ENCODE measurements at places on chromosomes 7 and 10.

GRCh38 chr7:106277976-106278375, 6.8 kb downstream of the NAMPT start:
- DNase-seq, result no peak

DNA sequence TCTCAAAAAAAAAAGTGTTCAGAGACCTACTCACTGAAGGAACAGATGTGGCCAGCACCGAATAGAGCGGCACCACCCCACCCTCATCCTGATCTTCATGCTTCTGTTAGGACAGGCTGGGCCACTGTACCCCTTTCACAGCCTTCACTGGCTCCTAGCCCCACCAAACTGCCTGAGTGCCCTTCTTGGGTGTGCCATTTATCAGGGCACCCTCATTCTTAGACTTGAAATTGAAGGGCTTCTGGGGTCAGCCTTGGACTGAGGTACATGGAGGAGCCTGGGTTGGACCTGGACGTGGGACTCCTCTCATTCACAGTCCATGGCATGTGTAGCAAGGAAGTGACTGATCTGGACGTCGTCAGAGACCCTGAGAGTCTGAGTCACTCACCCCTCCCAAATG, 190.3 kb downstream of the COBL start:
- no peak for DNase-seq

DNA sequence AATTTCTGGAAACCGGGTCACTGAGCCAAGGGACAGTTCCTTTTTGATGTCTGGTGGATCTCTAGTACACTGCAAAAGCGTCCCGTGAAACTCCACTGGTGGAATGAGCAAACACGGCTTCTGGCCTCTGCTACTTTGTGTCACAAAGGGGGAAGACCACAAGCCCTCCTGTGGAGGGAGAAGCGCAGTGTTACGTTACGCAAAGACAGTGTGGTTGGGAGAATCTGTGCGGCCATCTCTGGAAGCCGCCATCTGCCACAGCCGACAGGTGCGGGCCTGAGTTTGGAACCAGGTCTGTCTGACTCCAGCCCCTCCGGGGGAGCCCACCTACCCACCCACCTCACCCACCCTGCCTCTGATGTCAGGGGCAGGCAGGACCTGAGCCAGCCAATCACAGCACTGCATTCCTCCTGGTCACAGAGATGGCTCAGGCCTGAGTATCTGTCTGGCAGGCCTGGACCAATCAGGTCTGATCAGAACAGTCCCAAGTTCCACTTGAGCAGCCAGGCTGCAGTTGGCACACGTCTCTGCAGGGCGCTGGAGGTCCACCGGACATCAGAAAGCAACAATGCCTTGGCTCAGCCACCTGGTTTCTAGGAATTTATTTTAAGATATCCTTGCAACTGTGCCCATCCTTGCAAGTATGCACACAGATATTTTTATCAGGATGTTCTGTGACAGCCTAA, 3.0 kb upstream of the CYP2W1 start:
- DNase-seq, result no peak

GRCh38 chr10:31058795-31059703, 27.4 kb upstream of the ZNF438 start:
- DNase-seq, result no peak

DNA sequence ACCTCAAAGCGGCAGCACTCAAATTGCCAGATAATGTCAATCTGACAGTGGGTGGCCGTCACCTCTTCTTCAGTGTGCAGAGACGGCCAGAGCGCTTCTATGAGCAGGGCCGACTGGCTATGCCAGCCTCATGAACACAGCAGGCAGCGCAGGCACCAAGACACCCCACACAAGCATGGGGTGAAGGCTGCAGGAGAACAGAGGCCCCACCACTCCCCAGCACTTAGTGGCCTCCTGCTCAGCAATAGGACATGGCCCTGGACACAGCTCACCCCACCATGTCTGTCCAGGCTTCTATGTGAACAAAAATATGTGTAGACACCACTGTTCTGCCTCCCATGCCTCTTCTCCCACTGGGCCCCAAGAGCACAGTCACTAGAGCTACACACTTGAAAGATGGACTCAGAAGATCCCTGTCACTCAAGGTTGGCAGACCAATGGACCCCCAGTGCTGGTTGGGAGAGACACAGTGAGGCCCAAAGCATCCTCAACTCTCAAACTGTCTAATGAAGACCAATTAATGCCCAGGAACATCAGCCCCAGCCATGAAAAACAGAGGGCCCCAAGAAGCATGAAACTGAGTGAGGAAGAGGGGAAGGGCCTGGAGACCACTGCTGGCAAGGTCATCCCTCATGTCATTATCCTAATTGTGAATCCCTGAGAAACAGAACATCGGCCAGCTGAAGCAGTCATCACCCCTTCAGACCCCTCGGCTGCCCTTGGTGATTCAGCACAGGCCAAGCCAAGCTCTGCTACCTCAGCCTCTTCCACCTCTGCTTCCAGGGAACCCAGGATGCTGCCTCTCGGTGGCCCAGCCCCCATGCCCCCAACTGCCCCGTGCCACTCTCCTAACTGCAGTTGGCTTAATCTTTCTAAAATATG, 77.7 kb downstream of the GRID1 start:
- DNase-seq, result no peak

- no peak for DNase-seq
These were observed 238.2 kb upstream of the AGK start for GRCh38 chr7:141312828-141313521.

DNA sequence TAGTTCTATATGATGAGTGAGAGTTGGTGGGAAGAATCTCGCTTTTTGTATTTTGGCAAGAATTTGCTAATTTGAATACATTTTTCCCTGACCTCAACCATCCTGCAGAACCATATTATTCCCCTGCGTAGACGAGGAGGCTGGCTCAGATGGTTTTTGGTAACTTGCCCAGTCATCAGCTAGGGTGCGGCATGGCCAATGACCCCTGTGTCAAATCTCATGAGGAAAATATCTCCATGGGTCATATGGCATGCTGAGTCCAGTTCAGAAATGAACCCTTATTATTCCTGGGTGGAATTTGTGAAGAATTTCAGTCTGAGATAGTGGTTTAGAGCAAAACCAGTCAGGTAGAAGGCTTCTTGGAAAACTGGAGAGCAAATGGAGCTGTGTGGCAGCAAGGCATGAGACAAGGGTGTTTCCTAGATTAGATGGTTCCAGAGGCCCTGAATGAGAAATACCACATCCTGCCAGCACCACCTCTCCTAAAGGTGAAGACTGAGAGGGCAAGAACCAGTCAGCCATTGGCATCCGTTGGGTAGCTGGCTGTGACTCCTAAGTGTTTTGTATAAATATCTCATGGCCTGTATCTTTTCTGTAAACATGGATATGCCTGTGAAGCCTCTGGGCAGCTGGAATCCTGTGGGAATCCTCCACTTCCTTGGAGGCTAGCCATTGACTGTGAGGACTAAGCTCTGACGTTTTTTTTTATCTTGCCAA, 5.8 kb upstream of the UPP1 start:
- no peak for DNase-seq

DNA sequence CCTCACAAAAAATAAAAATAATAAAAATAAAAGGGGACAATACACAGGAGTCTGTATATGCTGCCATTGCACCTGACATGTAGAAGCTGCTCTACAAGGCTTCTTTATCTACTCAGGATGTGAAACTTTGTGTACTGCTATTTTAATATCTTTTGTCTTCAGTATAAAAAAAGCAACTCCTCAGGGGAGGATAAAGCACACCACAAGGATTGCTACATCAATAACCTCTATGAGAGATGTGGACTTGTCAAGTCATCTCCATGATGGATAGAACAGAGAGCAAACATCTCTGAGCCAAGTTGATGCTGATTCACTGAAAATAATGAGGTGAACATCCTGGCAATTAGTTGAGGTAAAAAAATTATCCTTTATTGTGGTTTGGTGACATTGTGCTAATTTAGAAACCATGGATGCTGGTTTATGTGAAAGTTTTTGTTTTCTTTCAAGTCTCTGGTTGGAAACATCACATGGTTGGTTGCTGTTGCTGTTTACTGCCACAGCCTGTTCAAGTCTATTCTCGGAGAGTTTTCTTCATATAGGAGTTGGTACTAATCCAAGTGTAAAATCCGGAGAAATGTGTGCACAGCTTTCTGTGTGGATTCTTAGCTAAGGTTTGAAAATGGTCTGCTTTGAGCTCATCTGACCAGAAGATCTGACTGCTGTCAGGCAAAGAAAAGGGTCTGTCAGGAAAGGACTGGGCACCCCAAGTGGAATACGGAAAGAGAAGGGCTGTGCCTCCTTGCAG, 1.5 kb upstream of the HECW1 start:
- no peak for DNase-seq

DNA sequence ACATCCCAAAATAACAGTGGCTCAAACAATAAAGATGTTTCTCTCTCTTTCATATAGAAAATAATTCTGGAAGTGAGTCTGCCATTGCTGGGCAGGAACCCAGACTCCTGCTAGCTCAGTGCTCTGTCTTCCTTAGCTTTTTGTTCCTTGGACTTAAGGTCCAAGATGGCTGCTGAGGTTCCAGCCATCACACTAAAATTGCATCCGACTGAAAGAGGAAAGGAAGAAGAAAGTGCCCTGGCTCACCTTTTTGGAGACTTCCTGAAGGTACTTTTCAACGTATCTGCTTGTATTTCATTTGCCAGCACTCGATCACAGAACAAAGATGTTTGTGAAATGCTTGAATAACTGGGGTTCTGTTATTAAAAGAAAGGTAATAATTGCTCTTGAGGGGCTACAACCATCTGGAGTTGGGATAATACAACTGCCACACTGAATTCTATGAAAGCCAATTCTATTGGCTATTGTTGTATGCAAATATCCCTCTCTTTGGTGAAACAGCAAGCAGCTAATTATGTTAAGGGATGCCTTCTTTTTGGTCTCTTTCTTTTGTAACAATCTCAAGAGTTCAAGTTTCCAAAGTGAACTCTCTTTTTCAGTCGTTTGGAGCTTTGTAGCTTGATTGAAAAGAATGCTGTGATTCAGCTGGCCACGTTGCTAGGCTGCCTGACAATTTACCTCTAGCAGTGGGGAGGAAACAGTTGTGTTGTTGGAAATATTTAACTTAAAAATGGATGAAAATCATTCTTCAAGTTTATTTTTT, 83.9 kb downstream of the BAMBI start:
- no peak for DNase-seq

- peak; percentile 46 for DNase-seq
These were observed at the start of gene CASD1 for GRCh38 chr7:94509264-94509886. Gene CASD1 (plus strand): TSS chr7:94509809. CDS start chr7:94510085, 276 bp downstream.

DNA sequence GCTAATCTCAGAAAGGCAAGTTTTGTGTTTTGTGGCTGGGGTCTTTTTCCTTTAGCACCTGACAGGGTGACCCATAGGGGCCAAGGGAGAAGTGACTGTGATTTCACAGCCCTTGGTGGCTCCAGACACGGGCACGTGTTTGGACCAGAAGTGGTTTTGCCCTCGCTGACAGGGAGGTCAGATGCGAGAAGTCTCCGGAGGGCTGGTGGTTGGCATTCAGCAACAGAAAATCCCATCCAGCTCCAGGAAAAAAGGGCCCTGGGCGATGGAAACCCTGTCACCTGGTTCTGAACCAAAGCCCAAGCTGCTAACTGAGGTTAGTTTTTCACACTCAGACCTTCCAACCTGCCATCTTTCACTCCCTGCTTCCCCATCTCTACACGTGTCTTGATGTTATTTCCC, 272.9 kb downstream of the TRIL start:
- no peak for DNase-seq

DNA sequence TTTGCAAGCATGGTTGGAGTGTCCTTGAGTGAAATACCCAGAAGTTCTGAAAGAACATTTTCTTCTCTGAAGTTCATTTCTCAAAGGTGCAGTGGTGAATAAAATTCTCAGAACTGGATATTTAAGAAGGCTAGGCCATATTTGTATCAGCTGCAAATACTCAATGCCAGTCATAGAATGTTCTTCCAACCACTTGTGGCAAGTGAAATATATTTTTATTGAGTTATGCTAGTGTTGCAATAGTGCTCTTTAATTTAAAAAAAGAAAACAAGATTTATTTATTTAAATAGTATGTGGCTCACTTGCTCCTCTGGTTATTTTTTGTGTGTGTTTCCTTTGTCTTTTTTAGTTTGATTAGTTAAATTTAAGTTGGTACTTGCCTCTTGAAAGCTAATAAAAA, 64.5 kb downstream of the PALS2 start:
- DNase-seq, result no peak

GRCh38 chr10:74824900-74825370, 1.5 kb upstream of the KAT6B start:
- no peak for DNase-seq

DNA sequence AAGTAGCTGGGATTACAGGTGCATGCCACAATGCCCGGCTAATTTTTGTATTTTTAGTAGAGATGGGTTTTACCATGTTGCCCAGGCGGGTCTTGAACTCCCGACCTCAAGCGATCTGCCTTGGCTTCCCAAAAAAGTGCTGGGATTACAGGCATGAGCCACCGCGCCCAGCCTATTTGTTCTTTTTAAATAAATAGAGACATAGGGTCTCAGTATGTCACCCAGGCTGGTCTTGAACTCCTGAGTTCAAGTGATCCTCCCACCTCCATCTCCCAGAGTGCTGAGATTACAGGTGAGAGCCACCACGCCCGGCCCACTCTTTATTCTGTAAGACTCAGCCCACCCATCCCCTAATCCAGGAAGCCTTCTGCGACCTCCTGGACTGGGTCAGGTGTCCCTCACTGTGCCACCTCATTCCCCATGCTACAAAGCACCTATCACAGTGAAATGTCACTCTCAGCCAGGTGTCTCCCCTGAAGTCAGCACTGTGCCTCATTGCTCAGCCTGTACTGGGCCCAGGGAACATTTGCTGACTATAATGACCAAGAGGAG, 2.8 kb downstream of the TMEM120A start:
- DNase-seq, result no peak

DNA sequence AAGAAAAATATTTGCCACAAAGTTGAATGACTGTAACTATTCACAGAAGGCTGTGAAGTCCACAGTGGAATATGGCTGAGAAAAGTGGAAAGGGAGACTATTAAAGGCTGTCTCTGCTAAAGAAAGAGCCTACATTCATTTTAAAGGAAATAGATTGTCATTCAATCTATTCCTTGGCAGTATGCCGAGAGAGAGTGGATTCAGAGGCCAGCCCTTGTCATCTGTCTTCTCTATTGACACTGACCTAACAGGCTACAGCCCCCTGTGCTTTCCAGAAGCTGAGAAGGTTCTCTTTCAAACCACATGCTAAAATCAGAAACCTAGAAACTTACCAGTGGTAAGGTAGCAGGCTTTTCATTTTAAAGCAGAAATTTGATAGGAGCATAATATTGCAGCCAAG, 12.1 kb downstream of the ODAD2 start:
- DNase-seq, result no peak

DNA sequence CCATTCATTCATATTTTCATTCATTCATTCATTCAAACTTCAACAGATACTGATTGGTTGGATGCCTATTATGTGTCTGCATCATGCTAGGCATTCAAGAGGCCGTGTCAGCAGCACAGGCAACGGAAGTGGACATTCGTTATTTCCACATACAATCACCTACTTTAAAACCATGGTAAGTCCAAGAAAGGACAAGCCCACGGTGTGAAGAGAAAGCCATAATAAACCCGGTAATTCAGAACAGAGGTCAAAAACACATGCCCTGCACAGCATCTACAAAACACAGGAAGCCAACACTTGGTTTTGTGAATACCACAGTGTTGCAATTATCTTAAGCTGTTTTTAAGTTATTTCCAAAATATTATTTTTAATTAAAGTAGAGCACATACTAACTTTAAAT, 126.7 kb downstream of the GLI3 start:
- no peak for DNase-seq

GRCh38 chr7:15123901-15124300, 221.3 kb upstream of the DGKB start:
- no peak for DNase-seq

- no peak for DNase-seq
These were observed 134.4 kb upstream of the SAMD8 start for GRCh38 chr10:74977072-74977471.

- no peak for DNase-seq
These were observed 86.1 kb upstream of the RNF32 start for GRCh38 chr7:156554488-156554887.
